ENCODE measurements at places on chromosomes 2 and 18.

DNA sequence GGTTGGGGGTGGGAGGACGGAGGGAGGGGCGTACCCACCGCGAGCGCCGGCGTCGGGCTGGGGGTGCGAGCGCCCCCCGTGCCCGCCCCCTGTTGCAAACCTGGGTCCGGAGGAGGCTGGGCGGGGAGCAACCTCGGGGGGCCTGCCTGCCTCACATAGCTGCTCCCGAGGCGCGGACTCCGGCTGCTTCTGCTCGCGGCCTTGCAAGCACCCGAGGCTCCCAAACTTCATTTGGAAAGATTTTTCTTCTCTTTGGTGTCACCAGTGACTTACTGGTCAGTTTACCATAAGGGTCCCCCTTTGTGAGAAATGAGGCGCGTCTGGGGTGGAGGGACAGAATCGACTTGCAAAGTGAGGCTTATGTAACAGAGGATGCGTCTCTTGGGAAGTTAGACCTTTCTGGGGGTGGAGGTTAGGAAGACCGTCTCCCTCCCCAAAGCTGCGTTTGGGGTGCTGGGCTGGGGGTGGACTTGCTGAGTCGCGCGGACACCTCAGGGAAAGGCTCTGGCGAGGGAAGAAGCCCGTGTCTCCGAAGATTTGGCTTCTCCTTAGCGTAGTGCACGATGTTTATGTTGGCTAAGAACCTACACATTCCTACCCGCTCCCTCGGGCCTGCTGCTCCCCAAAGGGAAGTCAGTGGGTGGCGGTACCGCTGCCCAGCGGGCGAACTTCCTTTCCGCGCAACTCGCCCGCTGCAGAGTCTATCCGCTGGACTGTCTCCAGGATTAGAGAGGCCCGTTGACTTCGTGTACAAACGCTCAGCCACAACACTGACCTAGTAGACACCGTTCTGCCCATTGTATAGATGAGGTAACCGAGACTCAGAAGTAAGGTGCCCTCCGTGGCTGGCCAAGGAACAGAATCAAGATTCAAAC lies 559 bp downstream of the TMEM37 start:
- no peak for ATAC-seq

GRCh38 chr2:116911540-116911939 lies 903.0 kb upstream of the DDX18 start:
- ATAC-seq: no peak

- peak; percentile 5 for ATAC-seq
Observed at GRCh38 chr2:42132191-42132965, 36.8 kb upstream of the EML4 start.

- ATAC-seq: no peak
Observed at GRCh38 chr18:79466591-79466990, 70.9 kb downstream of the NFATC1 start.

- ATAC-seq: no peak
Observed at GRCh38 chr18:23835091-23835490, 145.8 kb downstream of the LAMA3 start.

DNA sequence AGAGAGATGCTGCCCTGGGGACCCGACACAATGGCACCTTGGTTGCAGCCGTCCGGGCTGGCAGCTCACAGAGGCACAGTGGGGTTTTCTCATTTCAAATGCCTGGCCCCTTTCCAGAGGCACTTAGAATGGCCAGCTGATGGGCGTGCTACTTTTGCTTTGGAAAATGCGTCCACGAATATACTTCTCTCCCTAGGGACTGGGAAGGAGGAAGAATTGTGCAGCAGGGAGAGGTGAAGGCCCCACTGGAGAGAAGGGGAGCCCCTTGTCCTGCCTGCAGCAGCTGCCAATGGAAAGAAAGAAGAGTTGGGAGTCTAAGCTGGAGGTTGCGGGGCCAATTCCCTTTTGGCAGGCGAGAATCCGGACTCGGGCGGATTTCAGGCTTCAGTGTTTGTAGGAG lies 1.1 kb upstream of the MAL start:
- no peak for ATAC-seq

DNA sequence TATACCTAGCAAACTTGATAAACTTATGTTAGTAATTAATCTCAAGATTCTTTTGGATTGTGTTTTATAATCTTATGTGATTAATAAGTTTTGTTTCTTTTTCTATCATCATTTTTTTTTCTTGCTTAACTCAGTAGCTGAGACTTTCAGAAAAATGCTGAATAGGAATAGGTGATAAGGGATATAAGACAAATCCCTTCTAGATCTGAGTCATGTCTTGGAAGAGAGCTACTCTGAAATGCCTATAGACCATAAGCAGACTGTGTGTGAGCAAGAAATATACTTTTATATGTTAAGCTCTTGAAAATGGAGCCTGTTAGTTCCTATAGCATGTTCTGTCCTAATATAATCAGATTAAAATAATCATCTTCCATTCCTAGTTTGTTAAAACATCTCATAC lies 29.6 kb downstream of the CYBRD1 start:
- ATAC-seq: no peak

All from activated CD4-positive, CD25-positive, alpha-beta regulatory T cell treated with anti-CD3 and anti-CD28 coated beads, Interleukin-2, amount 50 U/mL, for 24 hours (primary cell).